WTC11 (cell line): ENCODE measurements at places on chromosomes 5 and 9. TPM values are rescaled to one million over a fixed set of nuclear protein-coding genes. Genes with fewer than 3 reads are reported as not detected.

CDX1 gene
- total RNA-seq: 0.09 to 0.14 TPM (median 0.13 TPM) in 3 replicates

GRXCR2 gene
- total RNA-seq: not detected in 3 replicates

PKD2L2 gene
- total RNA-seq: 0.21 TPM in 1 of 3 replicates, not detected in the others

AMBP gene
- 3.3 to 3.6 TPM (median 3.5 TPM) in 3 replicates for total RNA-seq

TSSK1B gene
- total RNA-seq: not detected in 3 replicates

MAMDC4 gene
- total RNA-seq: 6.7 to 12.1 TPM (median 10.9 TPM) in 3 replicates

ADAMTS13 gene
- total RNA-seq: 12.0 to 16.4 TPM (median 15.9 TPM) in 3 replicates

SPINK4 gene
- not detected in 3 replicates for total RNA-seq

CAMK4 gene
- 5.8 to 10.6 TPM (median 7.4 TPM) in 3 replicates for total RNA-seq

ZDHHC11B gene
- 2.3 to 4.4 TPM (median 3.1 TPM) in 3 replicates for total RNA-seq

FBXL7 gene
- total RNA-seq: 13.8 to 15.9 TPM (median 14.4 TPM) in 3 replicates

PRDM9 gene
- total RNA-seq: 0.15 TPM in 1 of 3 replicates, not detected in the others

GRCh38 chr5:155767470-155767869 is 559.5 kb upstream of the SGCD start:
- H3K4me1 ChIP-seq: peaks cover 24% of the 10 kb centered on the region
- no peak overlapping the region for H3K4me3 ChIP-seq
- H3K27me3 ChIP-seq: no peaks in the 10 kb centered on the region; the same call in 1 of the 2 replicates
- no peak overlapping the region for H3K27ac ChIP-seq
- DNase-seq: no peak

GRCh38 chr5:77255617-77256016 is 45.1 kb downstream of the PDE8B start:
- no peak overlapping the region for H3K4me3 ChIP-seq
- H3K4me1 ChIP-seq: peaks cover 11% of the 10 kb centered on the region
- no peaks in the 10 kb centered on the region for H3K36me3 ChIP-seq
- H3K27me3 ChIP-seq: no peaks in the 10 kb centered on the region; the same call in 1 of the 2 replicates
- H3K27ac ChIP-seq: no peak overlapping the region

DNA sequence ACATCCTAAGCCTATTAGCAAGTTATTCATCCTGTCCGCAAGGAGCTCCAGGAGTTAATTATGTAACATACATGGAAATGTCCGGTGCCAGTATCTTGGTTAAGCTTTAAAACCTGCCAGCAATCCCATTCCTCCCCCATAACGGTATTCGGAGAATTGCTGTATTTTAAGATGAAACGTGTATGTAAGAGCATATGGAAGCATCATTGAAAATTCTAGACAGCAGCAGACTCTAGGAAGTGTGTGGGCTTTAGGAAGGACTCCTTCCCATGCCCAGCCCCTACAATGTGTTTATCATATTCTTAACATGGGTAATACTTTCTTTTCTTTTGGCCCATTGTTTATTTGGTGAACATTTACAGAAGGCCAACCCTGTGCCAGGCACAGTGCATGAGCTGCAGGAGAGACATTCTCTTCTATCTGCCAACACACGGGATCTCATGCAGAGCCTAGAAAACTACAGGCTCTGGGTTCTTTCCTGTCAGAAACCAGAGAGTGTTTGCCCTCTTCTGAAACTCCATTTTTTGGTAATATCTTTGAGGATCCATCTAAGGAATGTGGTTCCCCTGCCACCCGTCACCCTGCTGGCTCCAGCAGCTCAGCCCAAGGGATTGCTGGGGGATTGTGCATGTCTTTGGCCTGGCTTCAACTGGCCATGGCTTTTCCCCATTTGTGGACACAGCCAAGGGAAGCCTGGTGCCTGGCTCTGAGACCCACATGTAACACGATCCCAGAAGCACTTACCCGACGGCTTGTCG is 15.1 kb downstream of the ANGPTL2 start:
- H3K27me3 ChIP-seq: no peaks in the 10 kb centered on the region
- H3K27ac ChIP-seq: no peak overlapping the region
- H3K4me1 ChIP-seq: peaks cover 13% of the 10 kb centered on the region
- no peaks in the 10 kb centered on the region for H3K36me3 ChIP-seq
- no peak overlapping the region for H3K4me3 ChIP-seq

DNA sequence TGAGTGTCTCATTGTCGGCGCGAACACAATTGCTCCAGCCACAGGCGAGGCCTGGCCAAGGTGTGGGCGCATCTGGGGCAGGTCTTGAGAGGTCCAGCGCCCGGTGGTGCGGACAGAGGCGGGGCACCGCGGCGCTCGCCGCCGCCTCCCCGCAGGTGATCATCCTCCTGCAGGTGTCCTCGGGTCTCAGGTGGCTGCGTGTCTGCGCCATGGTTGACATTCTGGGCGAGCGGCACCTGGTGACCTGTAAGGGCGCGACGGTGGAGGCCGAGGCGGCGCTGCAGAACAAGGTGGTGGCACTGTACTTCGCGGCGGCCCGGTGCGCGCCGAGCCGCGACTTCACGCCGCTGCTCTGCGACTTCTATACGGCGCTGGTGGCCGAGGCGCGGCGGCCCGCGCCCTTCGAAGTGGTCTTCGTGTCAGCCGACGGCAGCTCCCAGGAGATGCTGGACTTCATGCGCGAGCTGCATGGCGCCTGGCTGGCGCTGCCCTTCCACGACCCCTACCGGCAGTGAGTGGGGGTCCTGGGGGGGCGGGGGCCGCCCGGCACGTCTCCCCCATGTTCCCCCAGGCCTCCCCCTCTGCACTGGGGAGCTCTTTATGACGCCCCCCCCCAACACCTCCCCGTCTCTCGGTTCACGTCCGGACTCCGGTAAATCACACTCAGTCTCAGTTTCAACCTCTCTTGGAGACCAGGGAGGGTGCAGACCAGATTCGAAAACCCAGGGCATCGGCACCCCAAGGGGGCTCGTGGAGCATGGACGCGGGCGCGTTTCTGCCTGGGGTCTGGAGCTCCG is 446 bp downstream of the NXNL2 start:
- peaks cover 23% of the 10 kb centered on the region for H3K4me1 ChIP-seq
- H3K36me3 ChIP-seq: no peaks in the 10 kb centered on the region
- no peak overlapping the region for H3K27ac ChIP-seq
- peaks cover 32% of the 10 kb centered on the region for H3K27me3 ChIP-seq
- DNase-seq: peak; percentile 55

DNA sequence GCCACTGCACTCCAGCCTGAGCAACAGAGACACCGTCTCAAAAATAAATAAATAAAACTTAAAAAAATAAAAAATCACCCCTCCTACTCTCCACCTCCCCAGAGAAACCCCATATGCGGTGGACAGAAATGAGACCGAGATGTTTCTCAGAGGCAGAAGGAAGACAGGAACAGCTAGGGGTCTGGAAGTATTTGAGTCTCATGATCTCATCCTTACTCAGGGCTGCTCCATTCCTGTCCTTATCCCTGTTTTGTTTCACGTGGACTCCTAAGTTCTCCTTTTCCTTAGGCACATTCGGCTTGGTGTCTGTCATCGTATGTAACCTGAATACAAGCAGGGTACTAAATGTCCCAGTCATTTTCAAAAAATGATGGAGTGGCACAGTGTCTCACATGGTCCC is 76.1 kb downstream of the C9orf50 start:
- no peak overlapping the region for H3K4me3 ChIP-seq
- no peaks in the 10 kb centered on the region; the same call in 1 of the 2 replicates for H3K36me3 ChIP-seq
- H3K27ac ChIP-seq: no peak overlapping the region
- peaks cover 25% of the 10 kb centered on the region for H3K27me3 ChIP-seq

DNA sequence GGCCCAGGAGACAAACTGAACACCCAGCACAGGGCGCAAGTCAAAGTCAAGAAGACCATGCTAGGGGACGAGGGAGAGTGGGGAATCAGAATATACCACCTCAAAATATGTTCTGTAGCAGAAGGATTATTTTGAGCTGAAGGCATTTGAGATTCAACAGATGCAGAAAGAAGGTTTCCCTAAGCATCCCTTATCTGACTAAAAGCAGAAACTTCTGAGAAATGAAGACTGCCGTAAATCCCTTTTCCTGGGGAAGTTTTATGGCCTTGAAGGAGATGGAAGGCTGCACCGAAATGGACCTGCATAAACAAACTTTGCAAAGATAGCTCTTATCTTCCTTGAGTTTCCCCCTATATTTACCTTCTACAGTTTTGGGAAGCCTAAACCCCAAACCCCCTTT is 72.8 kb downstream of the PTTG1 start:
- H3K4me1 ChIP-seq: no peaks in the 10 kb centered on the region
- H3K4me3 ChIP-seq: no peak overlapping the region
- no peaks in the 10 kb centered on the region for H3K36me3 ChIP-seq
- no peak overlapping the region for H3K27ac ChIP-seq

GRCh38 chr9:88308831-88309560 is 79.2 kb upstream of the SPIN1 start:
- H3K4me1 ChIP-seq: peaks cover 51% of the 10 kb centered on the region
- no peaks in the 10 kb centered on the region for H3K36me3 ChIP-seq
- no peaks in the 10 kb centered on the region for H3K27me3 ChIP-seq
- H3K4me3 ChIP-seq: no peak overlapping the region
- DNase-seq: no peak
- no peak overlapping the region for H3K27ac ChIP-seq

GRCh38 chr5:51669095-51669494 is 285.8 kb downstream of the ISL1 start:
- 0 out of 2 replicates have a peak, but pooled peaks cover 3% of the 10 kb centered on the region for H3K36me3 ChIP-seq
- no peaks in the 10 kb centered on the region for H3K4me1 ChIP-seq
- H3K27me3 ChIP-seq: no peaks in the 10 kb centered on the region
- DNase-seq: no peak

DNA sequence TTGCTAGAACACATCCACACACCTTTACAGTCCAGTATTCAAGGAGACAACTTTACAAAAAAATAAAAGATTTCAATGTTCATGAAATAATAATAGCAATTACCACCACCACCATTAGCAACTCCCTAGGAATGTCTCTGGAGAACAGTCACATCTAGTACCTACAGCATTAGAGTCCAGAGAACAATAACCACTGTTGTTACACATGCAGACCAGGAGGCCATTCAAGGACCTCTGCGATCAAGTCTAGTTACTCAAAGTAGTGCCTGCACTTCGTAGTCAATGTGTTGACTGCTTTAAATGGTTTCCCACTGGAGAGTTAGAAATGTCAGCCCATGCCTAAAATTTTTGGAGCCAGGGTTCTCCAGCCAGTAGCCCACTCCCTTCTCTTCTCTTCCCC is 244.4 kb downstream of the DEPDC1B start:
- no peaks in the 10 kb centered on the region for H3K36me3 ChIP-seq
- DNase-seq: no peak
- H3K4me1 ChIP-seq: no peaks in the 10 kb centered on the region
- H3K27me3 ChIP-seq: no peaks in the 10 kb centered on the region

GRCh38 chr5:57937501-57938173 is 455.0 kb upstream of the ACTBL2 start:
- no peak for DNase-seq
- H3K27ac ChIP-seq: no peak overlapping the region
- H3K4me3 ChIP-seq: no peak overlapping the region
- no peaks in the 10 kb centered on the region for H3K27me3 ChIP-seq
- H3K36me3 ChIP-seq: peaks cover 4% of the 10 kb centered on the region; the same call in 1 of the 2 replicates
- no peaks in the 10 kb centered on the region for H3K4me1 ChIP-seq

DNA sequence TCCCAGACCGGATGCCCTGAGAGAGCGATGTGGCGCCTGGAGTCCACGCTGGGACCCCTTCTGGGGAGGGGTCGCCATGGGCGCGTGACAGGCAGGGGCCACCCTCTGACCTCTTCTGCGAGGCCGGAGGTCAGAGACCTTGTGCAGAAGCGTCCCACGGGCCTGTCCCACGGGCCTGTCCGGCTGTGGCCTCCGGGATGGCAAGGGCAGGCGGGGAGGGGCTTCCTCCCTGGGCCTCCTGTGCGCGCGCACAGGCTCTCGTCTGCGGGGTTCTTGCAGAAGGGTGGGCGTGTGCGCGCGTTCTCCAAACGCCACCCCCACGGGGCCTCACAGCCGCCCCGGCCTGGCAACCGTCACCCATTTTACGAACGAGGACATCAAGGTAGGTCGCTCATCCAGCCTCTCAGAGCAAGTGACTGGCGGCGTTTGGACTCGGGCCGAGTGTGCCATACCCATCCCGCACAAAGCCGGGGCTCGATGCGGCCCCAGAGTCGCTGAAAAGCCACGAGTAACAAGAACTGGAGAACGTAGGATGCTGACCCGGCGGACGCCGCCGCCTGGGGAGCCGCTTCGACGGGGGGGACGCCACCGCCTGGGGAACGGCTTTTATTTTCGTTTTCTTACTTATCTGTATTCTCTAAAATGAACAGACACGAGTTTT is 897 bp downstream of the AHRR start:
- H3K27me3 ChIP-seq: peaks cover 56% of the 10 kb centered on the region
- H3K36me3 ChIP-seq: no peaks in the 10 kb centered on the region
- H3K4me3 ChIP-seq: peak overlapping the region; percentile 45
- no peak overlapping the region for H3K27ac ChIP-seq

DNA sequence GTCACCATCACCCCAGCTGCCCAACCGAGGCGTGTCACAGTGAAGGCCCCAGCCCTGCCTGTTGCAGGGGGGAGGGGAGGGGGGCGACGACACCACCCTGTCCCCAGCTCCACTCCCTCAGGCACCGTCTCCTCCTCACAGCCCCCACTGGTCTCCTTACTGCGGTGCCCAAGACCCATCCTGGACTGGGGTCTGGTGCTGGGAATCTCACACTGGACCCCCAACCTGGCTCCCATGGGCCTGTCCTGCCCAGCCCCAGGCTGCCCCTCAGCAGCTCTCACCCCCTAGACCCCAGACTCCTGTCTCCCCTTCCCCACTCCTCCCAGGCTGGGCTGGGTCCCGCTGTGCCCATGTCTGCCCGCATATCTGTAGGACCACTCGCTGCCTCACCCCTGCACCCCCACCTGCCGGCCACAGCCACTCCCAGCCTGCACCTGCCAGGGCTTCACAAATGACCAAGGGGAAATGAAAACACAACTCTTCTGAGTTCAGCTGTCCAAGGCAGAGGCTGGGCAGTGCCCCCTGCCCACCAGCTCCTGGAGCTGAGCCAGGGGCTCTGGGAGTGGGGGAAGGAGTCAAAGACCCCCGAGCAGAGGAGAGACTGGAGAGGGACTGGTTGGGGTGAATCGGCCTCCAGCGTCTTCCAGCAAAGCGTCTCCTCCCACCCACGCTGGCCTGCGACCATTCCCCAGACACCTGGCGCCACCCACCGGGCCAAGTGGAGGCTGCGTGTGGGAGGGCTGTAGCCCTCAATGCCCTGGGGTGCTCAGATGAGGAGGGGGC is 32.6 kb upstream of the EGFL7 start:
- H3K4me1 ChIP-seq: no peaks in the 10 kb centered on the region
- no peaks in the 10 kb centered on the region for H3K27me3 ChIP-seq
- H3K27ac ChIP-seq: peak overlapping the region; percentile 51; the same call in 1 of the 2 replicates
- no peaks in the 10 kb centered on the region for H3K36me3 ChIP-seq
- no peak overlapping the region for H3K4me3 ChIP-seq
- DNase-seq: peak; percentile 86

GRCh38 chr9:115207003-115207836 is 89.3 kb upstream of the TNC start:
- no peaks in the 10 kb centered on the region for H3K36me3 ChIP-seq
- no peak for DNase-seq
- H3K4me1 ChIP-seq: peaks cover 11% of the 10 kb centered on the region
- H3K27ac ChIP-seq: no peak overlapping the region
- H3K4me3 ChIP-seq: no peak overlapping the region

DNA sequence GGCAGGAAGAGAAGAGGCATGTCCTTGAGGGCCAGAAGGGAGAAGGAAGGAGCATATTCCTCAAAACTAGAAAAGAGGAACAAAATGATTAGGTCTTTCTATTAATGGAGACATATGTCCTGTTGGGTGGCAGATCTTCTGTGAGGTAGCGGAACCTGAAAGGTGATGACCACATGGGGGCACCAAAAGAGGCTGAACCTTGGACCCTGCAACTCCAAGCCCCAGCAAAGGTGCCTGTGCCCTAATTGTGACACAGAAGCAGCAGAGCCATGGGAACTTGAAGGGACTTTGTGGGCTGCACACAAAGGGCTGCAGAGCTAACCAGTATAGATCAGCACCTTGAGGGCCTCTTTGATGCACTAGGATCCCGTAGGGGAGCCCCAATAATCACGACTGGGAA is 158.0 kb downstream of the BAAT start:
- H3K4me3 ChIP-seq: no peak overlapping the region
- no peak overlapping the region for H3K27ac ChIP-seq
- DNase-seq: peak; percentile 15
- peaks cover 23% of the 10 kb centered on the region for H3K4me1 ChIP-seq
